ENCODE measurements at places on chromosomes 2 and 18. TPM values are rescaled to one million over a fixed set of nuclear protein-coding genes. Genes with fewer than 3 reads are reported as not detected.

- H3K36me3 ChIP-seq = no peaks in the 10 kb centered on the region
- DNase-seq = no peak
- H3K27ac ChIP-seq = no peak overlapping the region
- no peaks in the 10 kb centered on the region for H3K4me1 ChIP-seq
- no peaks in the 10 kb centered on the region for H3K27me3 ChIP-seq
- H3K4me3 ChIP-seq = no peak overlapping the region
Measured at GRCh38 chr2:13572466-13572865, 855.7 kb downstream of the TRIB2 start.

GRCh38 chr18:38025433-38026038, 459.9 kb upstream of the CELF4 start:
- no peaks in the 10 kb centered on the region for H3K4me1 ChIP-seq
- no peak for DNase-seq
- no peaks in the 10 kb centered on the region for H3K36me3 ChIP-seq
- no peaks in the 10 kb centered on the region for H3K27me3 ChIP-seq
- no peak overlapping the region for H3K4me3 ChIP-seq
- no peak overlapping the region for H3K27ac ChIP-seq

- H3K4me3 ChIP-seq = no peak overlapping the region
- H3K27me3 ChIP-seq = no peaks in the 10 kb centered on the region
- DNase-seq = no peak
- H3K4me1 ChIP-seq = no peaks in the 10 kb centered on the region
- no peak overlapping the region for H3K27ac ChIP-seq
- H3K36me3 ChIP-seq = no peaks in the 10 kb centered on the region
Measured at GRCh38 chr2:16813593-16813992, 148.0 kb upstream of the CYRIA start.

- no peak overlapping the region for H3K4me3 ChIP-seq
- H3K27ac ChIP-seq = no peak overlapping the region
- H3K27me3 ChIP-seq = no peaks in the 10 kb centered on the region
- no peak for DNase-seq
Measured at GRCh38 chr2:156540706-156541105, 104.5 kb downstream of the GPD2 start.

The UGT1A3 gene
- not detected for total RNA-seq

The REG3A gene
- total RNA-seq = not detected

The CSRNP3 gene
- total RNA-seq = not detected

Measured in activated naive CD8-positive, alpha-beta T cell treated with anti-CD3 and anti-CD28 coated beads for 36 hours (primary cell).